ENCODE measurements at places on chromosomes 12 and 14.

DNA sequence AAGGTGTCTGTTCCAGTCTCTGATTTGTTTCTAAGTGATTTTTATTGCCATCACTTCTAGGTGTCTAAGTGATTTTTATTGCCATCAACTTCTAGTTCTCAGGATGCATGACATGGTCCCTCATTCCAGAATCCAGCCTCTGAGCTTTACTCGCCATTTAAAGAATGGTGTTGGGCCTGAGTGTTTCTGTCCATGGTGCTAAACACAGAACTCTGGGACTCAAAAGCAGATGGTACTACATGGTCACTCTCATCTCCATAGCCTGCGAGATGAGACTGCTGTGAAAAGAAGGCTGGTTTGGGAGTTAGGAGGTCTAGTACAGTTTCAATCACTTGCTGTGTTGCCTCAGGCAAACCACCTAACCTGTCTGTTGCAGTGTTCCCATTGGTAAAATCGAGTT is 276.6 kb downstream of the NRXN3 start:
- no peak for DNase-seq

- DNase-seq = peak; percentile 78
Observed at GRCh38 chr12:112496496-112496895, 77.7 kb downstream of the PTPN11 start.

- DNase-seq = no peak
Observed at GRCh38 chr12:2460051-2460670, 334.6 kb upstream of the FKBP4 start.

DNA sequence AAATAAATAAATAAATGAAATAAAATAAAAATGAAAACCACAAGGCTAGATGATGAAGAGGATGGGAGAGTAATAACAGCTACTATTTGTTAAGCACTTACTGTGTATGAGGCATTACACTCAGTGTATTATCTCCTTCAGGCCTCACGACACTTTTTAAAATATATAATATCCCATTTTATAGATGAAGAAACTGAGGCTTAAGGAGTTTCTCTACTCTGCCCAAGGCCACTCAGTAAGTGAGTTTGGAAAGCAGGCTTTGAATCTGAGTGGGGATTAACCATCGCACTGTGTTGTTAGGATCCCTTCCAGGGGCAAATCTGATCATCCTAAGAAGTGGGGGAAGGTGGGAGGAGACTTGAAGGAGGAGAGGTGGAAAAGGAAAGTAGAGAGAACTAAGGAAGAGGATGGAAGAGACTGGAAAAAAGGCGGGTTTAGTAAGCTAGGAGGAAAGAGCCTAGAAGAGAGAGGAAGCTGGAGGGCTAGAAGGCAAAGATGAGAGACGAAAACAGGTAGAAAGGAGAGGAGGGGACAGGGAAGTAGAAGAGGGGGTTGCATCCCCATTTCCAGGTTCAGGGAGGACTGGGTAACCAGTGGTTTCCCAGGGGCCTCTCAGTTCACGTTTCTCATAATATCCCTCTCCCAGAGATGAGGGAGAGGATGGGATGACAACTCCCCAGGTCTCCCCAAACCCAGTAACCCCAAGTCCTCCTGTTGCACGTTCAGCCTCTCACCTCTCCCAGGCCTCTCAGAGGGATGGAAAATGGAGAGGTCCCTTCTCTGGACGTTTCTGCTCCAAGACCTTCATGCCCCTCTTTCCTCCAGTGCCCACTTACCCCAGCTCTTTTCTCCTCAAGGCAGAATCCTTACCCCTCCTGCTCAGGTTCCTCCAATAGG is 1.7 kb downstream of the STAT6 start:
- no peak for DNase-seq

- peak; percentile 84 for DNase-seq
Observed at GRCh38 chr14:24430682-24431568, 1.2 kb downstream of the KHNYN start.

GRCh38 chr12:42552822-42553221 is 36.7 kb downstream of the PRICKLE1 start:
- no peak for DNase-seq

- no peak for DNase-seq
Observed at GRCh38 chr14:67357186-67357968, 2.2 kb downstream of the ATP6V1D start.

- peak; percentile 54 for DNase-seq
Observed at GRCh38 chr12:10140001-10140400, 10.0 kb upstream of the CLEC7A start.

DNA sequence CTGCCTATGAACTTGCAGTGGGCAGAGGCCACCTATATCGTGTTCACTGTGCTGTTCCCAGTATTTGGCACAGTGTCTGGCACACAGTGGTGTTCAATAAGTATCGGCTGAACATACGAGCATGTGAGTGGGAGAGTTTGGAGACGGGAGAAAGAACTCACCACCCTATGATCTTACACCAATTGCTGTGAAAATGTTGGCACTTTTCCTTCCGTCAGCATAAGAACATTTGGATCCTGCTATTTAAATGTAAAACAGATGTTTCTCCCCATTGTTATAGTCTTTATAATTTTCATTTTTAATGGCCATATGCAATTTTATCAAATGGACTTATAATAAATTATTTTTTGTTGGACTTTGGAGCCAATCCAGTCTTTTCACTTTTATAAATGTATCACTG is 144.4 kb downstream of the EFCAB11 start:
- DNase-seq = no peak

DNA sequence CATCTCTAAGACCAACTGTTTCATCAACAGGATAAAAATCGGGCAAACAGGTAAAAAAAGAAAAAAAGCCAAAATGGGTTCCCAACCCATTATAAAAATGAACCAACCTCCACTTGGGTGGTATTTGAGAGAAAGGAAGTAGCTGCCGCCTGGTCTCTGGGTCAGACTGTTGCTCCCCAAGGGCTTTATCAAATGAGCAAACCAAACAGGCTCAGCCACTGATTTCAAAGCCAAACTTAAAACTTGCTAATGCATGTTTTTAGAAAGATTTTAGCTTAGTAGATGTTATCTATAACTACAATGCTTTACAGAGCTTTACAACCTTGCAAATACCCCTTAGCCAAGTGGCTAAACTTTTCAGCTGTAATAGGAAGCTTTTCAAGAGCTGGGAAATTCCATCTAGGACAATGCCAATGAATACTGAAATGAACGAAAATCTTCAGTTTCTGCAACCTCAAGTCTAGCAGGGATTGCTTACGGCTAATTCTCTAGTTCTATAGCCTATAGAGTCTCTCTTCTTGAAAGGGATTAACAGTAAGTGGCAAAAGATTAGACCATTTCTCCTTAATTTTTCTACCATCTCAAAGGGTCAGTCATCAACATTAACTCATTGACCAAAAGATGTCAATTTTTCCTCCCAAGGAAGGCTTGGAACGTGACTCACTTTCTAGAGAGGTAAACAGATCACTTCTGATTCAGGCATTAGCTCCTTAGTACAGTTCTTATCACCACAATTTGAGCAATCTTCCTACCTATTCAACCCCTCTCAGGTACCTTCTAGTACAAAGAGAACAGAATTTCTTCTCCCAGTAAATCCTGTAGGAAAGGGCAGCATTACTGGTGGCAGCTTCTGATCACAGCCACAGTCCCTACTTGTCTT is 4.2 kb downstream of the PPM1H start:
- DNase-seq = no peak

GRCh38 chr12:76255692-76256091 is 92.5 kb downstream of the BBS10 start:
- no peak for DNase-seq
